ENCODE measurements at places on chromosomes 6 and 20.

GRCh38 chr20:37337208-37337991 is 8.5 kb upstream of the SRC start:
- DNase-seq, result no peak

DNA sequence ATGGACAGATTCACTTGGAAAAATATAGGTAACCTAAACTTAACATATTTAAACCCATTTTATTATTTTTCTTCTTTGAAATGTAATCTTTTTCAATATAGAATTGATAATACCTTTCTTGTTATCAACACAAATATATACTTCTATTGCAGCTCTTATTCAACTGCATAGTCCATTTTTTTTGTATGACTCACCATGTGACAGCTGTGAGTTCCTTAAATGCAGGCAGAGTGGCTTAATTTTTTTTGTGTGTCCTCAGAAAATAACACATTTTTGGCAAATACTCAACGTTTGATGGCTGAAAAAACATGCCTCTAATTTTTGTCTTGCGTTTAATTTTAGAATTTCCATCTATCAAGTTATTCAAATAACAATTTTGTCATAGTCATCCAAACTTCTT is 454.8 kb downstream of the PHF3 start:
- DNase-seq, result no peak

GRCh38 chr6:38644951-38645350 is 5.2 kb upstream of the BTBD9 start:
- DNase-seq, result no peak

DNA sequence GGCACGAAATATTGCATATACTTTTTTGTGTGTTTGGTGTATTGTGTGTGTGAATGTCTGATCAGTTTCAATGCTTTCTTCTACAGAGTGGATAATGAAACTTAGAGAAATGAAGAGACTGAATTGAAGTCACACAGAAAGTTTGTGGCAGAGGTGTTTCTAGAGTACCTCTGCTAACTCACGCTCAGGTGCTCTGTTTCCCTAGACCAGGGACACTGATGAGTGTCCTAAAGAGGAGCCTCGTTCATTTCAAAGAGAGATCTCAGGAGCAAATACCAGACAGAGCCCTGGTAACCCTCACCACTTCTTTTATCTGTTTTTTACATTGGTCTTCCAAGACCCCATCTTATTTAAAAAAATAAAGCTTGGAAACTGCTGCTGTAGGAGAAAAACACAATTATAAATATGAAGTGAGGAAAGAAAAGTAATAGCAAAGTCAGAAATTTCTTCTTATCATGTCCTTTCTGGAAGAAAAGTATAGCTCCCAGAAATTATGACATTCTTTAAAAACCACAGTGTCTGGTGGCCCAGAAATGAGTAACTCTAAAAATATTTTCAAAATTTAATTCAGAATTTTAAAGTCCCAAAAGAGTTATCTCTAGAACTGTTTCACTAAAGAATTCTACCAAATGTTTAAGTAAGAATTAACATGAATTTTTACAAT is 720.6 kb downstream of the RFPL4B start:
- DNase-seq, result peak; percentile 45

DNA sequence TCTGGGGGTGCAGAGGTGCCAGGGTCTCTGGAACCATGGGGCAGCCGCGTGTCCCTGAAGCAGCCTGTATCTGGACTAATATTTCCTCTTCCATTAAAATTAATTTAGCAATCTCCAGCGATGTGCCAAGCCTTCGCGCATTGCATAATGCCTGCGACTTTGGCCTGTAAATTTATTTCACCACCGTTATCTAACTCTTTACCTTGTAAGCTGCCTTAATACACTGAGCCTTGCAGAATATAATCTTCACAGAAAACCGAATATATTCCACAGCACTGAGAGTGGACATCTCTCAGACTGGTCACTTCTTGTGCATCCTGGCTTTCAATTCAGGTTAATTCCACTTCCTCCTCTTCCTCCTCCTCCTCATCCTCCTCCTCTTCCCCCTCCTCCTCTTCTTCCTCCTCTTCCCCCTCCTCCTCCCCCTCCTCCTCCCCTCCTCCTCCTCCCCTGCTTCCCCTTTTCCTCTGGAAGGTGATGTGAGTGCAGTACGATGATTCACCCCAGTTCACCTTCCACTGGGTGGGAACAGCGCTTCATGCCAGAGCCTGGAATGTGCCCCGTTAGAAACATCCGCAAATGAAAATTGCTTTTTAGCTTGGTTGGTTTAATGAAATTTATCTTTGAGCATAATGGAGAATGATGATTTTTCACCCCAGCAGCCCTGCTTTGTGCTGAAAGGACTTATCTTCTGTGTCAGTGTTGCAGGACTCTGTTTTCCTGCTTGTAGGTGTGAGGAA is 101.4 kb downstream of the CDH4 start:
- DNase-seq, result peak; percentile 69

- no peak for DNase-seq
Measured at GRCh38 chr6:57226221-57226620, 4.1 kb upstream of the RAB23 start.

GRCh38 chr20:50724851-50725723 is 6.3 kb upstream of the PARD6B start:
- DNase-seq, result peak; percentile 91

DNA sequence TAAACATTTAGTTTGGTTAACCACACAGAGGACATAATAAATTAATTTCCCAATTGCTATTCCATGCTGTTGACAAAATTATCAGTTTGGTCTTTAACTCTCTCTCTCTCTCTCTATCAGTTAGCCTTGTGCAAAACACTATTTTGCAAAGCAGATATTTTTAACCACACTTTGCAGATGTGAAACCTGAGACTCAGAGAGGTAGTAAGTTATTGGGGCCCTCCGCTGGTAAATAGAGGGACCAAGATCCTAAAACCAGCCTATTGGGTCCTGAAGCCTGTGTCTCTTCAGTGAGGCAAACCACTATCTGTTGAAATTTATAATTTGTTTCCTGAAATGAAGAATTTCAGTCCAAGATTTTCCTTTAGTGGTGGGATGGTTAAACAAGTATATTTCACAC is 231.0 kb downstream of the SOD2 start:
- no peak for DNase-seq

DNA sequence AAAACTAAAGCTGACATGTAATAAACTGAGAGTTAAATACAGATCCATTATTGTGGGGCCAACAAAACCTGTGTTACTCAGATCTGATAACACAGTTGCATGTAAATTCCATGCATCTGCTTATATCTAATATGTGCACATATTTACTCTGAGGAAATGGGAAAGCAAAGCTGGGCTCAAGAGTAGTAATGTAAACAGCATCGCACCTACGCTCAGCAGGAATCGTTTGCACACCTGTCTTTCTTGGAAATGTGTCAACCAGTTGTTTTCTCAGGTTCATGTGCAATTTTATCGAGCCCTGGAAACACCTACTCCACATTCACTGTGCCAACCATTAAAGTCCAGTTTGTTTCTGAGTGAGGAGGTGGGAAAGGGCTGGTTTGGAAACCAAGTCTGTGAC is 80.3 kb upstream of the CNKSR3 start:
- no peak for DNase-seq

GRCh38 chr6:97656706-97657350 is 373.8 kb upstream of the MMS22L start:
- DNase-seq, result no peak

GRCh38 chr6:32867022-32867477 is 13.1 kb downstream of the PSMB9 start:
- no peak for DNase-seq

DNA sequence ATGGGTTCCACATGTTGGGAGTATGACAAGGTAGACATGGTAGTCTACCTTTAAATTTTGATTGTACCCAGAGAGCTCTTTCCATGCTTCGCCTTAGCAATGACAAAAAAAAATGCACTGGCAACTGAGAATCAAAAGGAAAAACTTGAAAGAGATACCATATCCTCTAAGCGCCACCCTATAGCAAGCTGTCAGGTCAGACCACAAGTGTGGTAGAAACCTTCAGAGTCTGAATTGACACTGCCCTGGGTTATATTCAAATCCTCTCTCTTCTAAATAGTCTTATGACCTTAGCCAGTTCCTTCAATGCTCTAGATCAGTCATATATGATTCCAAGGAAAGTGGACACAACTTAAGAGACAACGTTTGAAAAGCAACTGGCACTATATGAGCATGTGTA is 45.6 kb upstream of the SMLR1 start:
- DNase-seq, result no peak

DNA sequence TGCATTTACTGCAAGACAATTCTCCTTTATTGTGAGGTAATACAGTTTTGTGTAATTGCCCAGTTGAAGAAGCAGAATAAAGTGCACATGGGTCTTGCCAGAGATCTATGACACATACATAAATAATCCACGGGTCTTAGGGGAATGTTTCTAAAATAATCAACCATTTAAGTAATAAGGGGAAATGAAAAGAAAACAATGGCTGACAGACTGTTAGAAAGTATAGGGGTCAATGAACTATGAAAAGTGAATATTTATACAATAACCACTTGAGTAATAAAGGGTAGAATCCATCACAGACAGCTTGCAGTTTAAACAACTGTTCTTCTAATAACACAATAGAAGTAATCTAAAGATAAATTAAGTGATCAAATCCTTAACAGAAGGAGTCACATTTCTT is 477.2 kb downstream of the EYS start:
- DNase-seq, result no peak

DNA sequence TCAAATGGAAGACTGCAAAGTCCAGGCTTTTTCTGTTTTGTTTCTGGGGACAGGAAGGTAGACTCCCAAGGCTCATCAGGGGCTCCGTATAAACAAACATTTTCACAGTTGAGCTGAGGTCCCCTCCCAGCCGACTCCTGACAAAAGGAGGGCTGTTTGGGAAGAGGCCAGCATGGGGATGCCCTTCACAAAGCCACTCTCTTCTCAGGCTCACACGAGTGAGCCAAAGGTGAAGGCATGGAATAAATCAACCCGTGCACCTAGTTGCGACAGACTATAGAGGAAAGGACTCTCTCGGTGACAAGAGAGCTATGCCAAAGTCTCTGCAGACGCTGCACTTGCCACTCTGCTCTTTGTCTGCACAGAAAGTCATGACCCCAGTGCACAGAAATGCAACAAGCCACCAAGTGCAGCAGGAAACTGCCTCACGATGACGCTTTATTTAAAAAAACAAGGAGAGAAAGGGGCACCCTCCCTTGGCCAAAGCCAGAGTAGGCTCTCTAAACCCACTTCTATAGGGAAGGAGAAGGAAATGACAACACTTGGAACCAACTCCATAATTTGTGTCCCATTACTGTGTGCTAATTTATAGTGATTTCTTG is 21.0 kb downstream of the JAG1 start:
- peak; percentile 48 for DNase-seq

- DNase-seq, result peak; percentile 60
Measured at GRCh38 chr6:147604373-147604772, 95.9 kb downstream of the SAMD5 start.

GRCh38 chr20:58538752-58539151 is 23.6 kb upstream of the APCDD1L start:
- no peak for DNase-seq

- no peak for DNase-seq
Measured at GRCh38 chr6:169803271-169803811, 51.9 kb downstream of the ERMARD start.

GRCh38 chr6:43899830-43900229 is 129.8 kb downstream of the VEGFA start:
- no peak for DNase-seq

- no peak for DNase-seq
Measured at GRCh38 chr6:46772762-46773161, 20.4 kb upstream of the MEP1A start.

DNA sequence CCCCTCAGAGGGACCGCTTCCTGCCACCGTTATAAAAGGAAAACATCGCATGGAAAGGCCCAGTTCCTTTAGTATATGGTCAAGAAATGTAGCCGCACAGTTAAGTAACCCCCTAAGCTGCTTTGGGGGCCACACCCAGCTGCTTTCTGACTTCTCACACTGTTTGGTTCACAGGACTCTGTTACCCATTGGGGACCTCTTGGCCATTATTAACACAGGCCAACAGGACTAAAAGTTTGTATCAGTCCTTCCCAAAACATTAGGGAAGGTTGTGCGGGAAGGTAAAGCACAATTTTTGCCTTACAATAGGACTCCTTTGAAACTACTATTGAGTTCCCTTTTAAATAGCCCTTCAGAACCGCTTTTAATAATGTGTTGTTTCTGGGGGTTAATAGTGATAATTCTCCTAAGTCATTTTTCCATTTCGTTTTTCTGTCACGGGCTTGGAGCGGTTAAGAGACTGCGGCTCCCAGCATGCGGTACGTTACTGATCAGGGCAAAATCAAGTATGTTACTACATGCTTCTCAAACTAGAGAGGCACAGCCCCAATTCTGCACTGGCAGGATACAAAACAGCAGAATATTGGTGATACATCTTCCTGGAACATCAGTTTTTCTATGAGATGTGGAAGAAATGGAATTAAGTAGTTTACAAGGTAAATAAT is 668 bp upstream of the RPP40 start:
- no peak for DNase-seq

GRCh38 chr6:83126807-83127206 is 59.3 kb downstream of the DOP1A start:
- DNase-seq, result no peak

DNA sequence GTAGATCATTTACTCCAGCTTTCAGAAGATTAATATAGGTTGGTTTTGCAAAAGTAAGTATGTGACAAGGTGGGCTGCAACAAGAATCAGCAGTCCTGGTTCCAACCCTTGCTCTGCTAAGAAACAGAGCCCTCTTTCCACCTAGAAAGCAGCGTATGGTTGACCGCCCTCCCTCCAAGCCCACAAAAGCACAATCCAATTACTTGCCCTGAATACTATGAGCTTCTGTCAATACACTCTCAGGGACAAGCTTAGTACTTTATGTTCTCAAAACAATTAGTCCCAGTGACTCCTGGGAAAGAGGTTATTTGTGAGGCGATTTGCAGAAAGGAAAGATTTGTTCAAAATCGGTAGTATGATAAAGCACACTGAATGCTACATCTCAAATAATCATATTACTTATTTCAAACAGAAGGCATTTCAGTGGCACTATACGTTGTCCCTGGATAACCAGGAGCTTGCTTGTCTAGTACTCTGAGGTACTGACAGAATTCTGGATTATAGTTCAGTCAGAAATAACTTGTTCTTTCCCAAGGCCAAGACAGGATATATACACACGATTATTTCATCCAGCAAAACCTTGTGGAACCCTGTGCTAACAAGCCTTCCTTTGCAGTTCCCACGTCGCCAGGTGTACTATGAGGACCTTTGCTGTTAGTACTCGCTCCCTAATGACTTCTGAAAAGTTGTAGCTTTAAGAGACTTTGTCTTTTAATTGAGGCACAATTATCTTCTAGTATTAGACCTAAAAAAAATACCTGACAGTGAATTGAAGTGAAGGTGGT is 96.9 kb upstream of the ADTRP start:
- peak; percentile 14 for DNase-seq

GRCh38 chr6:114080891-114081510 is 110.1 kb upstream of the HDAC2 start:
- DNase-seq, result no peak

DNA sequence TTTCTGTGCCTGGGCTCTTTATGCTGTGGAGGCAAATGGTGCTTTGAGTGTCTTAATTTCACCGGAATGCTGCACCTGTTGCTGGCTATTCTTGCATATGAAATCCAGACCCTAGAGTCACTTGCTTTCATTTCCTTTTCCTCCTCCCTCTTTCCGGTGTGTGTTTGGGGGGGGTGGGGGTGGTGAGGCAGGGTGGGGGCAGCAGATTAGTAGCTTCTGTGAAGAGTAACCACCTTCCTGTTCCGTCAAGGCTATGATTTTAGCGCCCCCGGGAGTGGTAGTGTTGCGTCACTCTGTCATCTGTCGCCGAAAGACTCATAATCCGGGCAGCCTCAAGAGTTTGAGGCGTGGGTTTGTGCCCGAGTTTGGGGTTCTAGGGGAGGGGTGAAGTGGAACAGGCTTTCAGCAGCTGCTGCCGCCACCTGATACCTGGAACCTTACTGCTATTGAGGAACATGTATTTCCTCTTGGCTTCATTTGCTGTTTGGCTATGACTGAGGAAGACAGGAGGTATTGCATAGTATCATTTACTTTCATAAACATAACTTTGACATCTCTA is 49.1 kb downstream of the UTRN start:
- no peak for DNase-seq
